CD4-positive, alpha-beta T cell treated with Interferon gamma for 1 hour (primary cell): ENCODE measurements at places on chromosomes 7 and 10.

- no peak for DNase-seq
Measured at GRCh38 chr10:103277713-103278536, 987 bp downstream of the INA start.

GRCh38 chr10:61989995-61990760, 88.7 kb downstream of the ARID5B start:
- no peak for DNase-seq

DNA sequence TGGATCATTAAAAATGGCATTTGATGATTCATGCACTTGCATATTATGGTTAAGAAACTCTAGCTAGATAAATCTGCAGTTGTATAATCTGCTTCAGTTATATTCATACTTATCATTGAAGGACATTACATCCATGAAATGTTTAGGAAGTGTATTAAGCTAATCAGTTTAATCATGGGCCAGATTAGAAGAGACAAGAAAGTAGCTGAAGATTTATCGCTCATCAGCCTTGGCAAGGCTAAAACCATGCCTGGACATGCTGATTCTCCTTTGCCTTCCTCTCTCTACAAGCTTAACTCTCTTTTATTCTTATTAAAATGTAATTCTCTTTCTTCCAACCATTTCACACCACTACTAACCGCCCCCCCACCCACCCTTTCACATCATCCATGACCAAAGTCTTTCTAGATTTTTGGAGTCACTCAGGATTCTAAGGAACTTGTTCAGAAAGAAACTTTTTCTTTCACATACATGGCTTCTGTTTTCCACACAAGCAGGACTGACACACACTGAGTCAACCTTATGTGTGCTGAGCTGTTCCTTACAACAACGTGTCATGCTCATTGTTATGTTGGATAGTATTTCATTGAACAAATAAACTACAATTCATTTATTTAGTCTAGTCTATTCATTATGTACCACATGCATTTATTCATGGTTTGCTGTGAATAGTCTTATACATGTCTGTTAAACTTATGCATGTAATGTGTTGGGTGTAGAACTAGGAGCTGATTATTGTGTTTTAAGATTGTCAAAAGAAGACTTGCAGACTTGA, 227.3 kb upstream of the SP8 start:
- DNase-seq = no peak

GRCh38 chr7:78115876-78116275, 317.3 kb downstream of the PHTF2 start:
- no peak for DNase-seq

DNA sequence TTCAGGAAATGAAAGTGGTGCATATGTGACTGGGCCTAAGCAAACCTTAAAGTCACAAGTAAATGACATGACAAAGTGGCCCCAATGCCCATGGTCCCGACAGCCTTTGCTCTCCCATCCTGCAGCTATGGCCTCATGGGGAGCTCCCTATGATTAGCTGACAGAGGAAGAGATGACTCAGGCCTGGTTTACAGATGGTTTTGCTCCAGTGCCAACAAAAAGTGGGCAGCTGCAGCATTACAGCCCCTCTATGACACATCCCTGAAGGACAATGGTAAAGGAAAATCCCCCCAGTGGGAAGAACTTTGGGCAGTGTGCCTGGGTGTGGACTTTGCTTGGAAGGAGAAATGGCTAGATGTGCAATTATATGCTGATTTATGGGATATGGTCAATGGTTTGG, 105.1 kb upstream of the ADCY1 start:
- DNase-seq = no peak

GRCh38 chr7:158236400-158236799, 351.2 kb downstream of the PTPRN2 start:
- no peak for DNase-seq

GRCh38 chr7:106848851-106849442, 16.1 kb upstream of the PIK3CG start:
- DNase-seq = no peak

GRCh38 chr10:82811621-82812020, 936.6 kb downstream of the NRG3 start:
- DNase-seq = no peak

GRCh38 chr7:42017349-42017986, 219.5 kb downstream of the GLI3 start:
- DNase-seq = no peak

DNA sequence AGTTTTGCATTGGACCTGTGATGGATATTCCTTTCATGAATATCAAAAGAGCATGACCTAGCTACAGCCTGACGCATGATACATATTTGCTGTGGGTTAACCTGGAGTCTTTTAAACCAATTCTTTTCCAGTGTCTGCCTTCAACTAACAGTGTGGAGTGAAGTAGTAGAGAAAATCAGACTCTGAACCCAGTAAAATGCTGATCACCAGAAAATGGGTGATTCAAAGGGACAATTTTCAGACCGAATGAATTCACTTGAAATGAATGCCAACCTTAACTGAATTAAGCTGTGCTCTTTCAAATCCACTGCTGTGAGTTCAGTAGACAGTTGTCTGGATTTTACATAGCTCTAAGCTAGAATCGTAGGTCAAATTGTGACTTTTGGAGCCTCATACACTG, 123.0 kb downstream of the CDK14 start:
- DNase-seq = no peak

- no peak for DNase-seq
Measured at GRCh38 chr7:32762925-32763293, 128.7 kb downstream of the KBTBD2 start.

GRCh38 chr7:127290116-127290655, 37.4 kb upstream of the GRM8 start:
- no peak for DNase-seq

DNA sequence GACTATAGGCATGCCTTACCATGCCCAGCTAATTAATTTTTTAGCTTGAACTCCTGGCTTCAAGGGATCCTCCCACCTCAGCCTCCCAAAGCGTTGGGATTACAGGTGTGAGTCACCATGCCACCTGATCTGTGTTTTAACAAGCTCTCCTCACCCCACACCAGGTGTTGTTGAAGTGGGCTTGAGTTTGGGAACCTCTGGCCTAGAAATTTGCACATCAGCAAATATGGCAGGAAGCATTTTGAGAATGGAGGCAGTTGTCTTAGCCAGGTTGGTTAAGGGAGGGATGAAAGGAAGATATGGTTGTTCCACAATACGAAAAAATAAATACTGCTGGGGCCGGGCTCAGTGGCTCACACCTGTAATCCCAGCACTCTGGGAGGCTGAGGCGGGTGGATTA, 433.1 kb downstream of the TYW1 start:
- no peak for DNase-seq

DNA sequence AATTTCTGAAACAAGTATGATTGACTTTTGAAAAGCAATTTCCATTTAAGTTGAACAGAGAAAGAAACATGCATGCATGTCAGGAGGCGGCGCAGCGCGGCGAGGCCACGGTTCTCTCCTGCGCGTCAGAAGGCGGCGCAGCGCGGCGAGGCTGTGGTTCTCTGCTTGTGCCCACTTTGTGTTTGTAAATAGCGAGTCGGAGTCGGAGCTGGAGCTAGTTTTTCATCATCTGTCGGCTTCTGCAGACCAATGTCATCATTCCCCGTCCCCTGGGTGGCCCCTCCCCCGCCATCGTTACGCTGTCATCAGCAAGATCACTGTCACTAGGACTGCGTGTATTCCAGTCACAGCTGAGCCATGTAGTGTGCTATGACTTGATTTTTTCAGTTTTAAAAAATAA, 49.2 kb downstream of the INPP5A start:
- no peak for DNase-seq

DNA sequence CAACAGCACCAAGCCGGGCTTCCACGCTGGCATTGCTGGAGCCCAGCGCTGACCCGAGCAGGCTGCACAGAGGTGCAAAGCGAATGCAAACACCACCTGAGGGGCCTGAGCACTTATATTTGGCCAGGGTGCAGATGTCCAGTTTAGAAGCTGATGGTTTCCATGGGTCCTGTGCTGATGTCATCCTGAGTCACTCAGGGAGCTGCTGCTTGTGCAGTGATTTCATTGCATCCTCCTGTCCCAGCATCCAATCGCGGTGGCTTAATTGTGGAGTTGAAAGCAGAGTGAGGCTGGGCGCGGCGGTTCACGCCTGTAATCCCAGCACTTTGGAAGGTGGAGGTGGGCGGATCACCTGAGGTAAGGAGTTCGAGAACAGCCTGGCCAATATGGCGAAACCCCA, 410.2 kb upstream of the KLF6 start:
- DNase-seq = no peak

- DNase-seq = no peak
Measured at GRCh38 chr7:123131961-123132360, 67.8 kb downstream of the SLC13A1 start.

- no peak for DNase-seq
Measured at GRCh38 chr10:4635883-4636282, 190.1 kb upstream of the AKR1E2 start.

DNA sequence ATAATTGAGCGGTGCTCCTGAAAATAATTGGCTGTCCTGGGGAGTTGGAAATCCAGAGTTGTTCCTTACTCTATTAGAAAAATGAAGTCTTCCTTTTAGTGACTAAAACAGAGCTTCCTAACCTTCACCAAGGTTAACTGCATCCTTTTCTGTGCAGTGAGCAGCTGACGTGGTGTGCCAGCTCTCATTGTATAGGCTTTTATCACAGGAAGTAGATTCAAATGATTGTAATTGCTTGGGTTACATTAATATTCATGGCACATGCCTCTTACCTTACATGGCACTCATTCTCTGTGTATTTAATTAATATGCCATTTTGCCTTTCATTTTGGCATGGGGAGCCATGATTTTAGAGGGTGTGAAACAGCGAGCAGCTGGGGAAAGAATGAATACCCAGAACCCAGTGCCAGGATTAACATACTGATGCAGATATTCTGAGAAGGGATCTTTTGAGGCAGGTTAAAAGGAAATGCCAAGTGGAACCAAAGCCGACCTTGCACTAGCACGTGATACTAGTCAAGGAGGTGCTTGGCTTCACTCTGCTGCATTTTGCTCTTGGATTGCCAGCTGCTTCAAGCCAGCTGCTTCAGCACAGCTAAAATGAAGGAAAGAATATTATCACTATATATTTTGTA, 115.3 kb downstream of the ST7 start:
- no peak for DNase-seq

GRCh38 chr10:132938472-132939339, 3.7 kb downstream of the CFAP46 start:
- DNase-seq = no peak

GRCh38 chr7:20190560-20191390, 26.4 kb downstream of the MACC1 start:
- DNase-seq = no peak

DNA sequence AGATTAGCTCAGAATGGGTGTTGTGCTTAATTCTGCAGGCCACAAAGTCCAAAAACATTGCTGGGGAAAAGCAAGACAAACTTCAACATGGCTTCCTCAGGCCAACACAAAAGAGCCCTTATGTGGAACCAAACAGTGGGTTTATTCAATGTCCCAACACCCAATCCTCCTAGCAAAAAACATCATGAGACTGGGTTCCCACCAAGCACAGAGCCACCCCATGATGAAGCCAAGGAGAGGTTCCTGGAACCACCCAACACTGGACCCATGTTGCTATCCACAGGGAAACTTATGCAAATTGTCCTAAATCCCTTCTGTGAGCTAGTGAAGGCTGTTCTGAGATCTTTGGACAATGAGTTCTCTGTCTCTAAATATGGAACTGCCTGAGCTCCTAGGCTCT, 24.0 kb downstream of the SLC25A13 start:
- no peak for DNase-seq

DNA sequence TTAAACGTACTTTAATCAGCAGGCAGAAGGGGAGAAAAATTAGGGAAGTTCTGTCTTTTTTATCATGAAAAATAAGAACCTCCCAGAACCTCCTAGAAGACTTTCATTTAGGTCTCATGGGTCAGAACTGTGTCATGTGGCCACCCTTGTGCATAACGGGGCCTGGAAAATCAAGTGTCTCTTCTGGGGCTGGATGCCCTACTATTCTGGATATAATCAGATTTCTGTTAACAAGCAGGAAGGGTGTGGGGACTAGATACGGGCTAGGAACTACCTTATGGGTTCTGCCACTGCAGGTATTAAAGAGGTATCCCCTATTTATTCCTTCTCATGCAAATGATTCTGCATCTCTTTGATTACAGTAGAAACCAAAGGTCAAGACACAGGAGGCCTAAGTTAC, 14.1 kb downstream of the LANCL2 start:
- DNase-seq = no peak

GRCh38 chr7:12957487-12957886, 270.1 kb downstream of the ARL4A start:
- no peak for DNase-seq

- DNase-seq = no peak
Measured at GRCh38 chr10:18145652-18146051, 5.4 kb downstream of the CACNB2 start.

DNA sequence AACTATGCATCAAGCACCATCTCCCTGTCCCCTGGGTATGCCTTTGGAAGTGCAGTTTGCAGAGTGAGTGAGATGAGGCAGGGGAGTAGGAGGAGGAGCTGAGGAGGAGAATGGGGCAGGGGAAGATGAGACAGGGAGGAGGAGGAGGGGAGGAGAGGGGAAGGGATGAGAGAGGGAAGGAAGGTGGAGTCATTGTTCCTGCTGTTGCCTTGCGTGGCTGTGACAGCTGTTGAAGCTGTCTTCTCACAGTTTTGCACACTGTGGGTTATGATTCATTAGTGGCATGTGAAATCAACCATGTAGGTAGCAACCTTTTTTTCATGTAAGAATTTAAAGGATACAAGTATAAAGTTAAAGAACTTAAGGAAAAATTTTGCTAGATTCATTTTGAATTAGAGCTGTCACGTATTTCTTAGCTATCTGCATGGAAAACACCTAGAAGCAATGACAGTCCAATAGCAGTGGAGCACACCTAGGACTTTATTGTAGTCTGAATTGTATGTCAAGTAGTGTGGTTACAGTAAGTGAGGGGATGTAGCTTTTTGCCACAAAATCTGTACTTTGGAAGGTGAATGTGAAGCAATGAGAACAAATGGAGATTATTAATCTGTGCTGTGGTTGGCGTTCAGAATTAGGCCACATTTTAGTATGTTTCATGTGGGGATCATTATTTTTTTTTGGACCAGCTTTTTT, 21.7 kb downstream of the CCM2 start:
- no peak for DNase-seq

- DNase-seq = no peak
Measured at GRCh38 chr10:115092555-115093285, 445 bp upstream of the ATRNL1 start.

GRCh38 chr10:12469345-12469744, 120.0 kb downstream of the CAMK1D start:
- no peak for DNase-seq

DNA sequence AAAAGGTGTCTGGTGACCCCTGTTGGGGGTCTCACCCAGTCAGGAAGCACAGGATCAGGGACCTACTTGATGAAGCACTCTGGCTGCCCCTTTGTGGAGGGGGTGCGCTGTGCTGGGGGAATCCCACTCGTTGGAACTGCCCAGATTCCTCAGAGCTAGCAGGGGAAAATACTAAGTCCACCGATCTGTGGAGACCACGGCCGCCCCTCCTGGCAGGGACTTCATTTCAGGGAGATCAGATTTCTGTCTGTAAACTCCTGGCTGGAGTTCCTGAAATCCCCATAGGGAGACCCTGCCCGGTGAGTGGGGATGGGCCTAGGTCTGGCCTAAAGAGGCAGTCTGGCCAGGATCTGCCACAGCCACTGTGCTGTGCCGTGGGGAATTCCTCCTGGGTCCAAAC, 79.3 kb upstream of the ADCY1 start:
- no peak for DNase-seq
